ENCODE measurements at places on chromosomes 12 and 14.

DNA sequence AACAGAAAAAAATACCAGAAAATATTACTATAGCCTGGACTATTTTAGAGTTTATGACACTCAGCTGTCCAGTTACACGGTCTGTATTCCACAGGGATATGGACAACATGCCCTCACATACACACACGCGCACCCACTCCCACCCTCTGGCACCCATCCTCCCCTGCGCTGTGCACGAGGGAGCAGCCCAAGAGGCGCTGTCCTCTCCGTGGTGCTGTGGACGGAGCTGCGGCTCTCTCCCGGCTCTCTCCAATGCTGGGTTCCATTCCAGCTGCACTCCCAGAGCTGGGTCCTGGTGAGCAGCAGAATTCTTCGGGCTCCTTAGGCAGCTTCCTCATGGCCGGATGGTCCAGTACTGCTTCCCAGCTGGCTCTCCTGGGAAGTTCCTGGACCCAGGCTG, 6.0 kb upstream of the NGB start:
- no peak for DNase-seq

- DNase-seq, result no peak
These were observed 34.6 kb downstream of the P2RX7 start for GRCh38 chr12:121167232-121167820.

- no peak for DNase-seq
These were observed 9.6 kb downstream of the ARF3 start for GRCh38 chr12:48947727-48948126.

DNA sequence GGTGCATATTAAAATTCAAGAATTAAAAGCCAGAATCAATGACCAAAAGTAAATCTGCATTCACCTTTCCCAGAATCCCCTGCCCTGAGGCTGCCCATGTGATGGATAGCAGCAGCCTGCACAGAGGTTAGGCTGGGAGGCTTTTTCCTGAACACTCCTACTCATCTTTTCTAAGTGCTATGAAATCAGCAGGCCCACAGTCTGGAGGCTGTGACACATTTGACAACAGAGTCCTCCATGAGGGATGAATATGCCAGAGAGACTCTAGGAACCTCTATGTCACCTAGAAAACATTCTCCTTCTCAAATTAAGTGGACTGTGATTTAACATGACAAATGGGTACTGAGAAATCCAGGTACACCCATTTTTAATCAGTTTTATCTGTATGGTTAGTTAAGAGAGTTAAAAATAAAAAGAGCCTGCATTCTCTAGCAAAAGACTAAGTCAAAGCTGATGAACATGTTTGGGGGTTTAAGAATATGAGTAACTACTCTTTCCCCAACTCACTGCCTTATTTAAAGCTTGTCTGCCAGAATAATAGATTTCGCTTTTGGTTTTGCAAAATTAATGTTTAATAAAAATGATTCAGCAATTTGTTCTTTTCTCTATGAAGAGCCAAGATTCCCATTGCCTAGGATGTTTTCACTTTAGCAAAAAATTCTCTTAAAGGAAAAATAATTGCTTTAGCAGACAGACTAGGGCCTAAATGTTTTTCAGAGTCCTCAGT, 115.0 kb downstream of the RTN1 start:
- no peak for DNase-seq

- no peak for DNase-seq
These were observed 127.6 kb upstream of the AMIGO2 start for GRCh38 chr12:47207340-47207717.

- DNase-seq, result no peak
These were observed 97.2 kb downstream of the LGMN start for GRCh38 chr14:92651106-92651757.

- no peak for DNase-seq
These were observed 44.8 kb upstream of the TBX5 start for GRCh38 chr12:114450515-114451300.

DNA sequence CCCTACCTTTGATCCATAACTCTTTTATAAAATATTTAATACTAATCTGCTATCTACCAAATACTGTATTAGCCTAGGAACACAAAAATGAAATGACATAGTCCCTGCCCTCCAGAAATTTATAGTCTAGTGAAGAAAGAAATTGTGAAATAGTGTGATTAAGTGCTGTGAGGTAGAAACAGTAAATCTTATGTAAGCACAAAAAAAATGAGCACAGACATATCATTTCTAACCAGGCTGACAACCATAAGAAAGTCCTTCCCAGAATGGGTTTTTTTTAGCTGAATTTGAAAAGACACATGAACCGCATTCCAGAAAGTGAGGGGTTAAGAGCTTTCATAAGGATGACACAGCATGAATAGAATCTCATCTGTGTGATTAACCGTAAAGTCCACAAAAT, 145.9 kb downstream of the SOX5 start:
- DNase-seq, result no peak

DNA sequence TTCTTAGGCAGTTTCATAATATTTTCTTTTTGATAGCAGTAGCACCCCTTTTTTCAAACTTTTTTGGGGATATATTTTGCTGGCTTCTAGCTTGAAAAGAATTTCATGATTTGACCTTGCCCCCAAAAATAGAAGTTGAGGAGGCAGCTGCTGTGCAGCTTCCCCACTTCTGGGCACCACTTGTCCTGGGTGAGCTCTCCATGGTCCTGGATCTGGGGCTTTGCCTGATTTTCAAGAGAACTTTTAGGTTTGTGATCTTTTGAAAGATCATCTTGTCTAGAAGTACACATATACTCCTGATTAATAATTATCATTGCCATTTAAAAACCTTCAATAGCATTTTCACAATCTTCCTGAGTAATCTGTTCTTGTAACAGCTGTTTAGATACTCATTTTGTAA, 271.6 kb downstream of the NPAS3 start:
- no peak for DNase-seq

DNA sequence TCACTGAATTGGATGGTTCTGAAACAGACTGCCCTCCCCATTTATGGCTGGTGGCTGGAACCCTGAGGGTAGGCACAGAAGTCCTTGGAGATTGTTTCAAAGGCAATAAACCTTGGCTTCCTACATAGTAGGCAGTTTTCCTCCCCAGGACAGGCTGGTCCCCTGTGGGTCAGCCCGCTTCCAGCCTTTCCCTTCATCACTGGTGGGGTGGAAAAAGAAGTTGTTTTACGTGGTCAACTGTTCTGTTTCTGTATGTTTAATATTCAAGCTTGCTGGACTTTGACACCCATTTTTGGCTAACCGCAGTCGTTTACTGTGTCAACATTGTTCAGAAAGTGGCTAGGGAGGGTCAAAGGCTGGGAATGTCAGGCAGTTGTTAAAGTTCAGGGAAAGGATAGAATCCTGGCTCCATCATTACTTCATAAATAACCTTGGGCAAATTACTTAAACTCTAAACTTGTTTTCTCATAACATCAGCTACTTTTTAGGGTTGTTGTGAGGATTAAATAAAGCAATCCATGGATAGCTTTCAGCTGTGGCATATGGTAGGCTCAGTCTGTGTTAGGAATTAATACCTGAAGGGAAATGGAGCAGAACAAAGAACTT, 2.4 kb downstream of the KLHDC2 start:
- DNase-seq, result no peak

GRCh38 chr14:81162941-81163340, 57.8 kb downstream of the GTF2A1 start:
- no peak for DNase-seq

- no peak for DNase-seq
These were observed 58.7 kb downstream of the ST8SIA1 start for GRCh38 chr12:22275843-22276242.

- DNase-seq, result no peak
These were observed 196.1 kb upstream of the CDKN3 start for GRCh38 chr14:54200726-54201125.

GRCh38 chr12:117502633-117503032, 141.2 kb upstream of the NOS1 start:
- no peak for DNase-seq

DNA sequence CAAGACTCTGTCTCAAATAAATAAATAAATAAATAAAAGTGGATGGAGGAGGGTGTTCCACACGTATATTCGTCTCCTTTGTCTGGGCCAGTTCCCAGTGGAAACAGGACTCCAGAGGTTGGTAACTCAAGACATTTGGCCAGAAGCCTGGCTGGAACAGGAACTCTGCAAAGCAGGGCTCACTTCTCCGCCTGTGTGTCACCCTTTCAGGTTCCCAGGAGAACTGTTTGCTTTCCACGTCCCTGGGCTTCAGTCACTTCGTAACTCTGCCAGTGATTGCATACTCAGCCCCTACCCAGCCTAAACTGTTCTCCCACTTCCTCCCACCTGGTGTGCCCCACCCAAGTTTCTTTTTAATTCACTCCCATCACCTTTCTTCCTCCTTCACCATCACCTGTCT, 7.0 kb upstream of the UBE2N start:
- DNase-seq, result no peak

GRCh38 chr12:72493407-72493806, 221.2 kb downstream of the TRHDE start:
- DNase-seq, result no peak

DNA sequence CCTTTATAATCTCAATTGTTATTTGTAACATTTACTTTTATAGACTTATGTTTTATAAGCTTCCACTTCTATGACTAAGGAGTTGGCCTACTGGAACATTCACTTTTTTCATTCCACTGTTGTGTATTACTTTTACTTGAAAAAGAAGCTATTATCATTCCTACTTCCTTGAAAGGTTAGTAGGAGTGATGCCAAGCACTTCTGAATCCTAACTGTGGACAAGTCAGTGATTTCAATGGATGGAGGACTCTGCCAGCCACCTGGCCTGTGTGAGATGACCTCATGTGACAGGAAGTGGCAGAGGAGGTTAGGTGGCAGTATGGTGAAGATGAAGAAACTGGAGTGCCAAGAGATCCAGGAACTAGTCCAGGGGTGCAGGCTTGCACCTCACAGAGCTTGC, 46.0 kb downstream of the TECPR2 start:
- DNase-seq, result no peak

- no peak for DNase-seq
These were observed 118.4 kb upstream of the FZD10 start for GRCh38 chr12:130043685-130044406.

GRCh38 chr12:46100551-46101484, 110.4 kb upstream of the SCAF11 start:
- DNase-seq, result no peak

DNA sequence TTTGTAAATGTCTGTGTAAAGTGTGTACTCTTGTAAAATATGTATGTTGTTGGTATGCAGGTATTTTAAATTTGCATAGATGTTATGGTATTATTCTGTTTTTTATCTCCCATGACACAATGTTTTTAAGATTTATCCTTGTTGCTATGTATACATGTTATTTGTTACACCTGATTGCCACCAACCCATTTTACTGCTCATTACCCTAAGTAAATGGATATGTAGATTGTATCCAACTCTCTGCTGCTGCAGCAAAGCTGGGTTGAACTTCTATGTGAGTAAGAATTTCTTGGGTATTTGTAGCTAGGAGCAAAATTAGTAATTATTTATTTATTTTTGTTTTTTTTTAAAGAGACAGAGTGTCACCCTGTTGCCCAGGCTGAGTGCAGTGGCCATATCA, 6.2 kb downstream of the APAF1 start:
- DNase-seq, result no peak

DNA sequence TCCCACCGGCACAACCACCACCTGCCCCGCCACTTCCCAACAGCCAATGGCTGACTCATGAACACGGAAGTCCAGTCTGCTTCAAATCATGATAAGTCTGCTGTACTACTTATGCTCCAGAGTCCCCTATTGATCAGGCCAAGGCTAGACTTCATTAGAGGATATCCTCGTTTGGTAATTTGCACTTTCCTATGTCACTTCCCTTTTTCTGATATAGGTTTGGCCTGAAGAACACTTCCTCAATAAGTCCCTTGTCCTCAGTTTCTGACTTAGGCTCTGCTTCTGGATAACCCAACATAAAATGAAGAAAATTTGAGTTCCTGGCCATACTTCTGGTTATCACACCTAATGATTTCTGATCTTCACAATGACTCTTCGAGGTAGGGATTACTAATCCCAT, 45.3 kb downstream of the IFNG-AS1 start:
- no peak for DNase-seq

- no peak for DNase-seq
These were observed 2.8 kb downstream of the PTPN21 start for GRCh38 chr14:88551980-88552431.

DNA sequence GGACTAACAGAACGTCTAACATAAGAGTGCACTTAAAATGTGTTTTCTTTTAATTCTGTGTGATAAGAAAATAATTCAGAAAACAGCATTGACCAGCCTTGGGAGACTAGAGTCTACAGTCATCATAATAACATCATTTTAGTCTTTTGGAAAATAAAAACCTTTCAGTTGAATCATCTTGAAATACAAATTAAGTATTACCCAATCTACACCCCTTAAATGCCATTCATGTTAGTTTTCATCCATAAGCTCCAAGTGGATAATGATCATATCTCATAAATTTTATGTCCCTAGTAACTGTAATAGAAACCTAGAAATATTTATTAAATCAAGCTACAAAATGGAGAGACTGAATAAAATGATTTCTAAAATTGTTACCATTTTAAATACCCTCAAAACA, 32.4 kb downstream of the EPS8 start:
- no peak for DNase-seq

DNA sequence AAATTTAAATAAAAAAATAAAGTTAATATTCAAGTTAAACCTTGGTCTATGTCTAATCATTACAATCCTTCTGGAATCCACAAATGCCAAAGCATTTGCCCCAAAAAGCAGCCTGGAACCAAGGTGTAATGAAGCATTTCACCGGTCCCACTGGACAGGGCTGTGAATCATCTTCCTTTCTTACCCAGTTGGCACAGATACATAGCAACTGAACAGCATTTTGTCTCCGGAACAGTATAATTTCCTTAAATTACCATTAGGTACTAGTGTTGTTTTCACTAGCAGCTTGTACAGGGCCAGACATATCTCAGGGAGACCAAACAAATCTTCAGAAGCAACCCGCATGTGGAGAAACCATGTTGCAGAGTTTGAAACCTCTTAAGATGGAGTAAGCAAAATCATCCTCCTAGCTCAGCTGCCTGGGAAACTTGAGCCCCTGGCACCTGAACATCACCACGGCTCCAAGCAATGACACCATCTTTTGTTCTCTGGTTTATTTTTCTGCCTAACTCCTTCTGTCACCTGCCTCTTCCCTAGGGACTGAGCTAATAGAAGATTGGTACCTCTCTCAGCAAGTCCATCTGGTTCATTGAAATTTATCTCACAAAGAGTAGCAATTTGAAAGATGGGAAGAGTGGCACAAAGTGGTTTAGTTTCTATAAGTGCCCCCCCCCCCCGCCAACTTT, 17.9 kb upstream of the MDM1 start:
- peak; percentile 99 for DNase-seq

DNA sequence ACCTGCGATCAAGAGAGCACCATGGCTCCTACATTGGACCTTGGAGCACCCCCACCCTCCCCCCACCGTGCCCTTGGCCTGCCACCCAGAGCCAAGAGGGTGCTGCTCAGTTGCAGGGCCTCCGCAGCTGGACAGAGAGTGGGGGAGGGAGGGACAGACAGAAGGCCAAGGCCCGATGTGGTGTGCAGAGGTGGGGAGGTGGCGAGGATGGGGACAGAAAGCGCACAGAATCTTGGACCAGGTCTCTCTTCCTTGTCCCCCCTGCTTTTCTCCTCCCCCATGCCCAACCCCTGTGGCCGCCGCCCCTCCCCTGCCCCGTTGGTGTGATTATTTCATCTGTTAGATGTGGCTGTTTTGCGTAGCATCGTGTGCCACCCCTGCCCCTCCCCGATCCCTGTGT, 1.8 kb upstream of the RNU7-1 start:
- DNase-seq, result no peak

- no peak for DNase-seq
These were observed 241.4 kb downstream of the BMP4 start for GRCh38 chr14:53715193-53715721.

Measured in NCI-H2171 (cell line).